ENCODE measurements at places on chromosomes 5 and 9.
A peak's percentile ranks its signal among the peaks of the same experiment; 100 is the strongest.

DNA sequence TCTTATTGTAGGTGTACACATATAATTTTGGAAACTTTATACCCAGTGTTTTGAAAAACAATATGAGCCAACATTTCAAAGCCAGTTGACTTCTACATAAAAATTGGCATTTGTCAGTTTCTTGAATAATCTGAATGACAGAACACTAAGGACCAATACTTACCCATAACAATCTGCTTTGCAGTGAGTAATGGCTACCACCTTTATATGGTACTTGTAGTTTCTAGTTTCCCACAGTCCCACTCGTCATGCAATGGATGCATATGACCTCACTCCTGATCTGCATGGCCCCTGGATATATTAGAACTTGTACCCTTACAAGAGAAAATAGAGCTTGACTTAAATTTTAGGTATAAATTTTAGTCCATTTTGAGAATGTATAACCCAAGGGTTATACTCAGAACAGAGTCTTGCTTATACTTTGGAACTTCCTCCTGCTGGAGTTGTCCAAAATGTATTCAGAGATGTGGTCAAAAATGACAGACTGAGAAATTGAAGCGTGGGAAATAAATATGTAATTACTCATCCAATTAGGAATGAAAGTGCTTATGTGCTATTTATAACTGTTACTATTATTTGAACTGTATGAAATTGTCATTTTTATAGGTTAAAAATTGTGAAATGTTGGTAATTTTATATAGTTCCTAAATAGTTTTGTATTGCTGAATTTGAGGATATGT lies 19.5 kb downstream of the XRCC4 start:
- DNase-seq, result no peak

- DNase-seq, result no peak
These were observed 9.7 kb upstream of the SREK1 start for GRCh38 chr5:66134407-66134861.

- DNase-seq, result no peak
These were observed 31.0 kb downstream of the MARCHF6 start for GRCh38 chr5:10384483-10384882.

- DNase-seq, result no peak
These were observed 318.3 kb upstream of the GRAMD2B start for GRCh38 chr5:126104951-126105350.

GRCh38 chr9:4713849-4714248 lies 27.2 kb downstream of the AK3 start:
- no peak for DNase-seq

- DNase-seq, result no peak
These were observed 178.3 kb upstream of the MPDZ start for GRCh38 chr9:13457795-13458194.

GRCh38 chr9:108339251-108339650 lies 516.5 kb downstream of the ACTL7B start:
- no peak for DNase-seq

DNA sequence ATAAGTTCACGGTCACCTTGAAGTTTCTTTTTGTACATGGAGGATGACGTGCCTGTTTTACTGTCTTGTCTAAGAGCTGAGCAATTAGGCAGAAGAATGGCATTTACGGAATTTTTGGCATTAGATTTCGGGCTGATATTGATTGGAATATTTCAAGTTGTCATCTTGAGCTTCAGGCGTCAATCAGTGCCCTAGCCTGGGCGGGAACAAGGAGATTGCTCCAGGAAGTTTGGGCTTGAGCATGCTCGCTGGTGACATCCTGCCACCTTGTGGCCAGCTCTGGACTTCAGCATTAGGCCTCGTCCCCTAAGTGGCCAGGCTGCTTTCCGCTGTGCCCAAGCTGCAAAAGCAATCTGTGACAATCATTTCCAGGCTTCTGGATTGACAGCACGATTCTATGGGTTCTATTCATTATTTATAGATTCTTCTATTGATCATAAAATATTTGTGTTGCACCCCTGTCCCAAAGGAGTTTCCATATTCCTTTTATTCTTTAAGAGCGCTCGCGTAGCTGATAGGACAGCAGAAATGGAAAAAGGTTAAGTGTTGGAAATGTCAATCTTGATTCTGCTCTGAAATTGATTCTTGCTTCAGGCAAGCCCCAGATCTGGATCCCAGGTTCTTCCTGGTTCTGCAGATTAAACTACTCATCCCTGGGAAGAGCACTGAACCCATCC lies 79.3 kb downstream of the SLC28A3 start:
- DNase-seq, result peak; percentile 10

GRCh38 chr5:112784726-112785125 lies 47.0 kb downstream of the APC start:
- DNase-seq, result no peak

- no peak for DNase-seq
These were observed 105.0 kb downstream of the FGF18 start for GRCh38 chr5:171524466-171524865.

GRCh38 chr9:81045658-81046057 lies 643.7 kb downstream of the TLE1 start:
- no peak for DNase-seq

- DNase-seq, result no peak
These were observed 38.1 kb downstream of the BASP1 start for GRCh38 chr5:17255471-17256021.

- DNase-seq, result no peak
These were observed 79.6 kb upstream of the MAST4 start for GRCh38 chr5:66516550-66516949.

DNA sequence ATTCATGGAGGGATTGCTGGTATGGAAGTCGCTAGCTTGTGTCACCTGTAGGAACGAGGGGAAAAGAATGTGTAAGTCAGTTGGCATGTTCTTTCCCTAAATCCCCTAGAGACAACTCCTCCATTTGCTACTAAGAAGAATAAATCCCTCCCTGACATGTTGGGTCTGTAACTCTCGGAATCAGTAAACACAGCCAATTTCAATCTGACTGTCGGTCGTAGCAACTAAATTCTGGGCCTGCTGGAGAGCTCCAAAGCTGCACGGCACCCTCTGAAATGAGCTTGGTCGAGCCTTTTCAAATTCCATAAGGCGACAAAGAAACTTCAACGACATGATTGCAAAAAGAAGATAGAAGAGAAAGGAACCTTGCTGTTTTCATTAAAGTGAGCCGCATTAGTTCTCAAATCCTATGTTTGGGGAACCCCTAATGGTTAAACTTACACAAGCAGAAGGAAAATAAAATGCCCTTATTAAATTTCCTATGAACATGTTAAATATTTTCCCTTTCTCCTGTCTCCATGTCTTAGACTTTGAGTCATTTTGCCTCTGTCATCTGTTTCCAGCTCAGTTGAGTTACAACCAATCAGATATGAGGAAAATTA lies 735.8 kb upstream of the WWC1 start:
- DNase-seq, result no peak

- DNase-seq, result no peak
These were observed 1290.2 kb upstream of the WWC1 start for GRCh38 chr5:167001246-167001645.

- DNase-seq, result no peak
These were observed 370.6 kb downstream of the BNC2 start for GRCh38 chr9:16499892-16500291.

DNA sequence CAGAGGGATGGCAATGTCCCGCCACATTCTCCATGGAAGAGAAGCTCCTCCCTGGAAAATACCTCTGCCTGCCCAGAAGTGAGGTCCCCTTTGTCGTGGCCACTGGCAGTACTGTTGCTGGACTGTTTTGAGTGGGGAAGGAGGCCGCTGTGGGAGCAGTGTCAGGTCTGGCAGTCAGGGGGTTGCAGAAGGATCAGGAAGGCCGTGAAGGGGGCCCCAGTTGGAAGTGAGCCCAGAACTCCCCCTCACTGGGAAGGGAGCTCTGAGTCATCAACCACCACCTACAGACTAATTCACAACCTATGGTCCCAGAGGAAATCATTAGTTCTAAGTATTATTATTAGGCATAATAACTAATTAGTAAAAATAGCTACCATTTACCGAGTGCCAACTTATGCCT lies 200.4 kb downstream of the TTLL11 start:
- no peak for DNase-seq

DNA sequence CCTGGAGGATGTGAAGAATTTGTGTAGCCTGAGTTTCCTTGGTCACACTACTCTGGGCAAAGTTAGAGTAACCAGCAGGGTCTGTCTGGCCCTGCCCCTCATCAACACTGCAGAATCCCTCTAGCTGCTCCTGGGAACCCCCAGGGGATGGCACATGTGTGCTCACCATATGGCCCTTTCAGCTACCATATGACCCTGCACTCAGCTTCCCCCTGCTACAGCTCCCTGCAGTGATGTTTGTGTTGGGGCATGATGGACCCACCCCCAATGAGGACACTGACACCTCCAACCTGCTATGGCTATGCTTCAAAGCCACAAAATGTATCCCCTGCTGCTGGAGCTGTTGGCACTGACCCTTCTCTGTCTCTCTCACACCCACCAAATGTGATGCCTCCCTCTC lies 152.7 kb downstream of the SNX18 start:
- no peak for DNase-seq

DNA sequence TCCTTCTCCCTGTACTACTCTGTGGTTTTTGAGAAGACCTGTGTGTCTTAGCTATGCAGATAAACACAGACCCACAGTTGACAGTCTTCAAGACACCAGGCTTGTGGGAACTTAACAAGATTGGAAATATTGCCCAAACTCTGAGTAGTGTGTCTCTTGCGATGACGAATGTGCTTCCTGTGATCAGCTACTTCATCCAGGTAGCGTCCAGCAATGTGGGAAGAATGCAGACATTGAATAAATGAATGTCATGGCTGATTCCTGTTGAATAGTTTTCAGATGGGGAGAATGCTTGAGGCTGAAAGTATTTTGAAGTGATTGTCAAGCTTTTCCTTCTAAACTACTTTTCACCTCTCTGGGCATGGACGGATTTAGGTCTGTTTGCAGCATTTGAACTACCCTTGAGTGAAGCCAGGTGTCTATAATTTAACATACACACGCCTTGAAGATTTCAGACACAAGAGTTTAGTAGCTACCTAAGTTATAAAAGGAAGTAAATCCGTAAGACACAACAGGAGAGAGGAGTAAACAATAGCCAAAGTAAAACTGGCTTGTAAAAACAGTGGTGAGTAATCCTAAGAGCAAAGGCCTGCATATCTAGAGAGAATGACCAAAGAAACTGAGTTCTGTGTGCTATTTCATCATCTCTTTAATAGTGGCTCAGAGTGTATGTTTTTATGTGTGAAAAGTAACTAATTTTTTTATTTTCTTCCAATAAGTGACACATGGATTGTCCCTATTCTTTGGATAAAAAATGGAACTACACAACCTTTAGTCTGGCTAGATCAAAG lies 30.0 kb upstream of the ARL14EPL start:
- DNase-seq, result no peak

GRCh38 chr9:90176901-90177300 lies 465.7 kb downstream of the DIRAS2 start:
- DNase-seq, result no peak

DNA sequence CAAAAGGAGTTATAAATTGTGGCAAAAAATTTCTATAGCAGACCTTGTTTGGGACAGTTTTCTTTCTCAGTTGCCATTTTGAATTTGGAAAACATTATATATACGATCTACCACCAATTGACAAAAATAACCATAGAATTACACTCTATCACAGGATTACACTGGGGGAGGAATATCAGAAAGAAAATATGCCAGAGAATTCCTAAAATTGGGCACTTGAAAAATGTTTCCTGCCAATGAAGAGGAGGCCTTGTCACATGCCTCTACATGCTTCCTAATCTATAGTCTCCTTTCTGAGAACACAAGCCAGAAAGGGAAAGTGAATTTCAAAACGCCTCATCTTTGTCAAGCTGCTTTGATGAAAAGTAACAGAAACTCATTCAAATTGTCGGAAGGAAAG lies 78.5 kb upstream of the DNAH5 start:
- no peak for DNase-seq

GRCh38 chr9:116574027-116574679 lies 113.0 kb upstream of the TRIM32 start:
- DNase-seq, result no peak

DNA sequence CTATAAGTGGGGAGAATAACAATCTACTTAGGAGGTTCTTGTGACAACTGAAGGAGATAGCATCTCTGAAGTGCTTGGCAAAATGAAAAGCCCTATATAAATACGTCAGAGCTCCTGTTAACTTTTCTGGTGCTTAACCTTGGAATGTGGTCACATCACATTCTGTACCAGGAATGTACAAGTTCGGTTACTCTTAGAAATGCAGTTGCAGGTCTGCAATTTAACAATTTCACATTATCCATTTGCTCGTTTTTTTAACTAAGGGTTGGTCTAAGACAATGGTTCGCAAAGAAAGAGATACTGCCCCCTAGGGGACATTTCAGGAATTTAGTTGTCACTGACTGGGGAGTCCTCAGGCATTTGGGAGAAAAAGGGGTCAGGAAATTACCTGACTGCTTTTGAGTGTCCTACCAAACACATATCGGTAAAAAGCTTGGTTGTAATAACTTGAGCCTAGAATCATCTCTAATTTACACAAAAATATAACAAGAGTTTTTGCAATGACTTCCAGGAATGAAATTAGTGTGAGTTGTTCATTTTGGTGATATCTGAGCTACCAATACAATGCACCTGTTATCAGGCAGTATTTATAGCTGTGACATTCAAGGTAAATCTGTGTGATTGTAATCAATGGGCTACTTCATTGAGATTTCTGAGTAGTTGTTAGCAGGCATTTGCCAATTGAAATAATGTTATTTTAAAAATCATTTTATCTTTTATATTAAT lies 5.4 kb upstream of the HBEGF start:
- no peak for DNase-seq

GRCh38 chr9:133496861-133497842 lies 18.3 kb upstream of the SLC2A6 start:
- DNase-seq, result no peak

DNA sequence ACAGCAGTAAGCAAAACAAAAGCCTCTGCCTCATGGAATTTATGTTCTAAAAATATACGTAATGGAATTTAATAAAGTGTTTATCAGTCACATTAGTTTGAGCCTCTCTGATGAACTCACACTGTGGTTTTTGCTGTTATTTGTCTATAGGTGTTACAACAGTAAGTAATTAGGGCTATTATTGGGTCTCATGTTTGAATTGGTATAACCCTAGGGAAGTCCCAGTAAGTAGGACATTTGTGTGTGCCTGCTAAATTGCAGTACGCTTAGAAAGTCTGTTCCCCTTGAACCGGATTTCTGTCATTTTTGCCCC lies 197.6 kb downstream of the NR3C1 start:
- DNase-seq, result no peak

- no peak for DNase-seq
These were observed 17.8 kb downstream of the MRPL36 start for GRCh38 chr5:1781726-1782384.

DNA sequence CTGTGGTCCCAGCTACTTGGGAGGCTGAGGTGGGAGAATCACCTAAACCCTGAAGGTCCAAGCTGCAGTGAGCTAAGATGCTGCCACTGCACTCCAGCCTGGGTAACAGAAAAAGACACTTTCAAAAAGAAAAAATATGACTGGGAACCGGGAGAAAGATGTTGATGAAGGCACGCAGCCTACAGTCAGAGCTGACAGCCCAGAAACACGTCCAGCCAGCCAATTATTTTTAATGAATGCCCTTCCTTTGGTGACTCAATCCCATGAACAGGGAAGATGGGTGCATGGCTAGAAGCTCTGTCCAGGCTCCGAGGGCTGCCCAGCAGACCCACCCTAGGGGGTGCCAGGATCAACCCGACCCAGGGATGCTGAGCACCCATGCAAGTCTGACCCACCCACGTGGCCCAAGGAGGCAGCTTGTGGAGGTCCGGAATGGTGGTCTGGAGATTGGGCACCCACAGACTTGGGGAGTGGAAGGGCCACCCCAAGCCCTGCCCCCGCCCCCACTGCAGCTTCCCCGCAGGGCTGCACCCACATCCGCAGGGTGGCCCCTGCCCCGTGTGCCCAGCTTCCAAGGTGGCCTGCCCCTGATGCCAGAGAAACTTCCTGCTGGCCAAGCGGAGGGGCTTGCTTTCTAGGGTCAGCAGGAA lies 51.0 kb downstream of the ADAMTS2 start:
- DNase-seq, result no peak

- DNase-seq, result no peak
These were observed 1.9 kb downstream of the ALDH1A1 start for GRCh38 chr9:72950875-72951442.

Data from AG04449 (cell line).